ENCODE measurements at places on chromosomes 1 and 21. TPM values are rescaled to one million over a fixed set of nuclear protein-coding genes. Genes with fewer than 3 reads are reported as not detected.

GRCh38 chr1:8563944-8564537 lies 246.1 kb downstream of the SLC45A1 start:
- no peak overlapping the region for H3K4me3 ChIP-seq
- no peak for DNase-seq
- H3K27me3 ChIP-seq: no peaks in the 10 kb centered on the region
- H3K36me3 ChIP-seq: no peaks in the 10 kb centered on the region
- no peak overlapping the region for H3K27ac ChIP-seq

BTBD8 gene
- total RNA-seq: 8.1 TPM

PUSL1 gene
- 18.9 TPM for total RNA-seq

ADGRB2 gene
- 28.5 TPM for total RNA-seq

Measured in PC-9 (cell line).